ENCODE measurements at places on chromosomes 3 and 15. TPM values are rescaled to one million over a fixed set of nuclear protein-coding genes. Genes with fewer than 3 reads are reported as not detected.

GRCh38 chr3:197114007-197114406 lies 84.4 kb upstream of the MELTF start:
- H3K27me3 ChIP-seq = no peaks in the 10 kb centered on the region
- no peak overlapping the region for H3K27ac ChIP-seq
- no peak for DNase-seq
- H3K4me1 ChIP-seq = no peaks in the 10 kb centered on the region
- H3K36me3 ChIP-seq = peaks cover 39% of the 10 kb centered on the region
- no peak overlapping the region for H3K4me3 ChIP-seq

DNA sequence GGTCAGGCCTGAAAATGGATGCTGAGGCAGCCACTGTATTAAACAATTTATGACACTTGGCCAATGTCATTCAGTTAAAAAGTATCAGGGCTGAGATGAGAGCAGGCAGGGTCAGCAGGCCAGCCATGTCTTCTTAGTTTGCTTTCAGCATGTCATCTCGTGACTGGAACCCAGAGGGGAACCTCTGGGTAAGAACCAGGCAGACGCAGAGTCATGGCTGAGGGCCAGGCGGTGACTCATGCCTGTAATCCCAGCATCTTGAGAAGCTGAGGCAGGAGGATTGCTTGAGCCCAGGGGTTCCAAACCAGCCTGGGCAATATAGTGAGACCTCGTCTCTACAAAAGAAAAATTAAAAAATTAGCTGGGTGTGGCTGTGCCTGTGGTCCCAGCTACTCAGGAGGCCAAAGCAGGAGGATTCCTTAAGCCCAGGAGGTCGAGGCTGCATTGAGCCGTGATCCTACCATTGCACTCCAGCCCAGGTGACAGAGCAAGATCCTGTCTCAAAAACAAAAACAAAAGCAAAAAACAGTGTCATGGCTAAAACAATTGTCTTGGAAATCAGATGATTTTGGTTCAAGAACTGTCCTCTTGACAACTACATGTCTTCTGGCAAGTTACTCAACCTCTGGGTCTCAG lies 11.7 kb downstream of the BCL2L10 start:
- no peak overlapping the region for H3K4me3 ChIP-seq
- no peaks in the 10 kb centered on the region for H3K36me3 ChIP-seq
- DNase-seq = no peak
- H3K27ac ChIP-seq = no peak overlapping the region
- H3K27me3 ChIP-seq = peaks cover 2% of the 10 kb centered on the region

GRCh38 chr15:33112541-33113105 lies 81.9 kb downstream of the FMN1 start:
- H3K27ac ChIP-seq = no peak overlapping the region
- no peaks in the 10 kb centered on the region for H3K27me3 ChIP-seq
- peaks cover 30% of the 10 kb centered on the region for H3K4me1 ChIP-seq
- H3K36me3 ChIP-seq = peaks cover 3% of the 10 kb centered on the region

- H3K27ac ChIP-seq = no peak overlapping the region
- no peak overlapping the region for H3K4me3 ChIP-seq
- H3K4me1 ChIP-seq = no peaks in the 10 kb centered on the region
- H3K27me3 ChIP-seq = no peaks in the 10 kb centered on the region
Measured at GRCh38 chr3:98777801-98778220, 14.7 kb downstream of the ST3GAL6 start.

DNA sequence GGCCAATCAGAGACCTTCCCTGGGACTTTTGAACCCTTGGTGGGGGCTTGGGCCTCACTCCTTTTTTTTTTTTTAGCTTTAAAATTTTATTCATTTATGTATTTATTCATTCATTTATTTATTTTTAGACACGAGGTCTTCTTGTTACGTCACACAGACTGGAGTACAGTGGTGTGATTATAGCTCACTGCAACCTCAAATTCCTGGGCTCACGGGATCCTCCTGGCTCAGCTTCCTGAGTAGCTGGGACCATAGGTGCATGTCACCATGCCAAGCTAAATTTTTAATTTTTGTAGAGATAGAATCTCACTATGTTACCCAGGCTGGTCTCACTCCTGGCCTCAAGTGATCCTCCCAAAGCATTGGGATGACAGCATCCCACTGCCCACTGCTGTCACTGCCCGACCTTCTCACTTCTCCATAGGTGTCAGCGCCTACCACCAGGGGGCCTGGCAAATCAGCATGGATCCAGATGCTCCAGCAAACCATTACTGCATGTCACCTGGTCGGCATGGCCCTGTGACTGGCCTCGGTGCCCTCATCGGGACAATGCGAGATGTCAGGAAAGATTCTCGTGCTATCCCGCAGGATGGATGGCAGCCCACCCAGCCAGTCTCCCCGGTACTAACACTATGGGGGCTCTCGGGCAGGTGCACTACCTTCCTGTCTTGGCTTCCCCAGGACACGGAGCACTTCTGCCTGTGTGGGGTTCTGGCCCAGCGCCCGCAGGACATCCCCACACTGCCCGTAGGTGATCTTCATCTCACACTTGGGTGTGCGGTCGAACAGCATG lies 3.0 kb downstream of the MYL3 start:
- peaks cover 40% of the 10 kb centered on the region for H3K4me1 ChIP-seq
- H3K4me3 ChIP-seq = no peak overlapping the region
- DNase-seq = no peak

DNA sequence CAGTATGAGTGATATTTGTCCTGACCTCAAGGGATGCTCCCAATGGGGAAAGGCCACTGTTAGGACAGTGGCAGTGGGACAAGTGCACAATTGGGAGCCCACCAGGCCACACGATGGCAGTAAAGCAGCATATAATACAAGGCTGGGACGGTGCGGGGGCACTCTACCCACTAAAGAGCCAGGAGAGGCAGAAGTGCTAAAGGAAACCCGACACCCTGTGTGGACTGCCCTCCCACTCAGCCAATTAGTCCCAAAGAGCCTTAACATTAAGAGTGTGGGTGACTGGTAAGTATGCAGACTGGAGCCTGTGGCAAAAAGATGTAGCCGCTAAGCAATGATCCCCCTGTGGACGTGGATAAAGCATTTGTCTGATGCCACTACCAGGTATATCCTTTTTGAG lies 8.2 kb upstream of the ZNF589 start:
- no peaks in the 10 kb centered on the region for H3K36me3 ChIP-seq
- no peaks in the 10 kb centered on the region for H3K27me3 ChIP-seq
- peak overlapping the region; percentile 44 for H3K27ac ChIP-seq
- DNase-seq = no peak

DNA sequence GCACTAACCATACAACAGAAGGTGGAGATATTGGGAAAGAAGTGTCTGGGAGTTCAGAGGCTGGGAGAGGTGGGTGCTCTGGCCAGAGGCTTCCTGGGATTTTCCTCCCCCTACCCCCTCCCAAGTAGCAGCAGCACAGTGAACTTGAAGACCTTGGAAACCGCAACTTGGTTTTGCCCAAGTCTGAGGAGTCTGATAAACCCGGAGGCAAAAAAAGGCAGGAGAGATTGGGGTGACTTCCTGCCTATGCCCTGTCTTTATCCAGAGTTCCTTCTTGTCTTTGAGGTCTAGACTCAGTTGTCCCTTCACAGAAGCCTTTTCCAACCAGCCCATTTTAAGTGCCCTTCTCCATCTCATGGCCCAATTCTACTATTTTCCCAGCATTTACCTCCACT lies 25.4 kb upstream of the THRB start:
- peaks cover 59% of the 10 kb centered on the region for H3K27me3 ChIP-seq
- H3K4me1 ChIP-seq = peaks cover 9% of the 10 kb centered on the region
- peak overlapping the region; percentile 32 for H3K4me3 ChIP-seq
- no peaks in the 10 kb centered on the region for H3K36me3 ChIP-seq
- no peak for DNase-seq
- peak overlapping the region; percentile 91 for H3K27ac ChIP-seq

GRCh38 chr3:138187296-138188012 lies at the start of gene ARMC8:
Gene ARMC8 (plus strand): TSS chr3:138187301. CDS start chr3:138187555, 254 bp downstream.
- H3K27ac ChIP-seq = peak within 1 kb of the TSS; percentile 98
- H3K36me3 ChIP-seq = peaks cover 17% of the 10 kb centered on the region
- DNase-seq = peak; percentile 77
- H3K27me3 ChIP-seq = peaks cover 8% of the 10 kb centered on the region
- H3K4me3 ChIP-seq = peak within 1 kb of the TSS; percentile 98

DNA sequence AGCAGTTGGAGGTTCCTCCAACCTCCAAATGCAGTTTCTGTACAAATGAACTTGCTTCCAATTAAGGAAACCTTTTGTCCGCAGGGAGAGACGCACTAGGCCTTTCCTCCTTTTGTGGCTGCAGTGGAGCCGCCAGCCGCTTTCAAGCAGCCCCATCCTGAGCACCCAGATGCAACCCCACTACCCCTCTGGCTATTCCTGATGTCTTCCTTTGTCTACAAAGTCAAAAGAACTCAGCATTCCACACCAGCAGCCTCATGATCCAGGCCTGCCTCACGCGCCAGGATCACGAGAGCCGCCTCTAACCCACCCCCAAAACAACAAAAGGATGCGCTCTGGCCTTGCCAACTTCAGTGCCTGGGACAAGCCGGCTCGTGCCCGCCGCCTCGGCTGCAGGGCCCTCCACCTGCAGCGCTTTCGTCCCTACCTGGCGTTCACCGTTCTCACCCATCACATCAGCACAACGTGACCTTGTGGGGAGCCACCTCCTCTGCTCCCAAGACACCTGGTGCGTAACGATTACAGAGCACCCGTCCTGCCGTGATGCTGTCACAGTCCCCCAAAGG lies 48.2 kb upstream of the MUC4 start:
- H3K27ac ChIP-seq = no peak overlapping the region
- no peaks in the 10 kb centered on the region for H3K36me3 ChIP-seq
- peaks cover 4% of the 10 kb centered on the region for H3K27me3 ChIP-seq
- no peak overlapping the region for H3K4me3 ChIP-seq

DNA sequence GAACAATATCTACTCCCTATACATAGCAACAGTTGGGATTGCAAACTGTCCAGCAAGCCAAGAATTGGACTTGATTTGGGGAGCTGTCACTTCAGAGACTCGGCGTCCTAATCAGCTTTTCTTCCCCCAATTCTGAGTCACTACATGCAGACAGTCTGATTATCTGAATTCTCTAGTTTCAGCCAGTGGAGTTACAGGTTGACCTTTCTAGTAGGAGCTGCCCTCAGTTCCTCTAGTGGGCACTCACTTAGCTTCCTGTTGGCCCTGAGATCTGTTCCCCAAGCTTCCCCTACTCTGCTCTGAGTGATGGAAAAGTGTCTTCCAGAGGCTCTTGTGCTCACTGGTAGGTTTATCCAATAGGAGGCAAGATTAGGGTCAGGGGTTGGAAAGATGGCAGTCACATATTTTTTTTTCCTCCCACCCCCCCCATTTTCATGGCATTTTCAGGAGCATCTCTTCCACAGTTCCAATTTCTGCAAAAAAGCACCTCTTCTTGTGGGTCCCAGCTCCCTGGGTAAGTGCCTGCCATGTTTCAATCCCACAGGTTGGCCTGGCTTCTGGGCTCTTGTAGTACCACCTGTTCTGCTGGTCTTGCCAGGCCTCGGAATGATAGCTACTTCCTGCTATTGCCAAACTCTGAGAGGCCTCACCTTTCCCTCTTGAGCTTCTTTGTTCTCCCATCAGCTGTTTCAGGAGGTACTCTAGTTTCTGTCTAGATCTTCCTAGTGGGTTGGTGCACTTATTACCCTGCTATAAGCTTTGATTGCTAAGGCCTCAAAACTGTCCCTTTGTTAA lies 182.2 kb downstream of the RAP2B start:
- H3K27me3 ChIP-seq = no peaks in the 10 kb centered on the region
- H3K4me3 ChIP-seq = no peak overlapping the region
- no peak for DNase-seq
- H3K4me1 ChIP-seq = no peaks in the 10 kb centered on the region
- no peak overlapping the region for H3K27ac ChIP-seq
- no peaks in the 10 kb centered on the region for H3K36me3 ChIP-seq

GRCh38 chr3:134992586-134992985 lies 197.5 kb downstream of the EPHB1 start:
- DNase-seq = no peak
- peaks cover 12% of the 10 kb centered on the region for H3K4me1 ChIP-seq
- peaks cover 16% of the 10 kb centered on the region for H3K27me3 ChIP-seq
- H3K36me3 ChIP-seq = no peaks in the 10 kb centered on the region

- H3K36me3 ChIP-seq = no peaks in the 10 kb centered on the region
- peaks cover 11% of the 10 kb centered on the region for H3K4me1 ChIP-seq
- no peak overlapping the region for H3K27ac ChIP-seq
- H3K4me3 ChIP-seq = no peak overlapping the region
- H3K27me3 ChIP-seq = no peaks in the 10 kb centered on the region
Measured at GRCh38 chr3:41143421-41144031, 55.8 kb upstream of the CTNNB1 start.

- no peaks in the 10 kb centered on the region for H3K36me3 ChIP-seq
- H3K27me3 ChIP-seq = peaks cover 8% of the 10 kb centered on the region
- H3K4me1 ChIP-seq = no peaks in the 10 kb centered on the region
- H3K27ac ChIP-seq = peak overlapping the region; percentile 39
- H3K4me3 ChIP-seq = peak overlapping the region; percentile 21
- DNase-seq = no peak
Measured at GRCh38 chr3:192273697-192274010, 453.7 kb downstream of the FGF12 start.

- H3K27ac ChIP-seq = no peak overlapping the region
- peaks cover 5% of the 10 kb centered on the region for H3K27me3 ChIP-seq
- no peak for DNase-seq
- H3K36me3 ChIP-seq = no peaks in the 10 kb centered on the region
- H3K4me1 ChIP-seq = no peaks in the 10 kb centered on the region
Measured at GRCh38 chr3:21533002-21533401, 218.0 kb downstream of the ZNF385D start.

DNA sequence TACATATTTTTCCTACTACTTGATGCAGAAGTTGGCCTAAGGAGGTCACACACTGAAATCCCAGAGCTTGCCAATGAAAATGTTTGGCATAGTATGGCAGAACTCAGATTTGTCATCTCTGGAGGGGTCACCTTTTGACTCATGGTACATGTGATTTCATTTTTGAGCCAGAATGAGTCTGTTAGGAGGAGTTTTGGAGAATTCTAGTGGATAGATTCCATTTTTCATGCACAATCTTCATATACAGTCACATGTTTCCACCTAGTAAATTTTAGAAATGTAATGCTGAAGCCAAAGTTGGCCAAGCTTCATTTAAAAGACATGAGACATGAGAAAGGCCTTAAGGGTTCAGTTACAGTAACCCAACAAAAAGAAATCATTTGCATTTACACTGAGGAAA lies 97.8 kb upstream of the IGSF10 start:
- no peaks in the 10 kb centered on the region for H3K27me3 ChIP-seq

The SCAMP5 gene
- total RNA-seq = 38.1 TPM

The ANKUB1 gene
- total RNA-seq = not detected

The GOLGA8T gene
- 0.19 TPM for total RNA-seq

The A4GNT gene
- 0.34 TPM for total RNA-seq

The CPLX3 gene
- not detected for total RNA-seq

The PLA2G4B gene
- 19.9 TPM for total RNA-seq

The HCLS1 gene
- total RNA-seq = 6.0 TPM
